ENCODE measurements at places on chromosomes 6 and 20. TPM values are rescaled to one million over a fixed set of nuclear protein-coding genes. Genes with fewer than 3 reads are reported as not detected.

- DNase-seq, result peak; percentile 35
- no peaks in the 10 kb centered on the region for H3K36me3 ChIP-seq
- peak overlapping the region; percentile 56 for H3K4me3 ChIP-seq
- H3K27ac ChIP-seq, result peak overlapping the region; percentile 81
- no peaks in the 10 kb centered on the region for H3K27me3 ChIP-seq
Measured at GRCh38 chr20:49712996-49713752, 504 bp downstream of the B4GALT5 start.

DNA sequence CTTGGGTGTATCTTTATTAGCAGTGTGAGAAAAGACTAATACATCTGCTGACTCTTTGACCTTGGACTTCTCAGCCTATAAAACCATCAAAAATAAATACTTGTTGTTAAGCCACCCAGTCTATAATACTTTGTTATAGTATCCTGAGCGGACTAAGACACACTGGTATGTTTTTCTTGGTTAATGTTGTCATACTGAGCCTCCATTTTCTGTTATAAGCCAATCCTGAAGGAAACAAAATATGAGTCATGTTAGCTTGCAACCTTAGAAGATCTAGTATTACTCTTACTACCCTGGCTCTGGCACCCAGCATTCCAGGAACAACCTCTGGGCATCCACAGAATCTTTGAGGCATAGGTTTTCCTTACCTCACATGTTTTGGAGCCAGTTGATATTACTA lies 307.2 kb downstream of the FRK start:
- DNase-seq, result no peak
- no peaks in the 10 kb centered on the region for H3K36me3 ChIP-seq
- H3K27me3 ChIP-seq, result no peaks in the 10 kb centered on the region

DNA sequence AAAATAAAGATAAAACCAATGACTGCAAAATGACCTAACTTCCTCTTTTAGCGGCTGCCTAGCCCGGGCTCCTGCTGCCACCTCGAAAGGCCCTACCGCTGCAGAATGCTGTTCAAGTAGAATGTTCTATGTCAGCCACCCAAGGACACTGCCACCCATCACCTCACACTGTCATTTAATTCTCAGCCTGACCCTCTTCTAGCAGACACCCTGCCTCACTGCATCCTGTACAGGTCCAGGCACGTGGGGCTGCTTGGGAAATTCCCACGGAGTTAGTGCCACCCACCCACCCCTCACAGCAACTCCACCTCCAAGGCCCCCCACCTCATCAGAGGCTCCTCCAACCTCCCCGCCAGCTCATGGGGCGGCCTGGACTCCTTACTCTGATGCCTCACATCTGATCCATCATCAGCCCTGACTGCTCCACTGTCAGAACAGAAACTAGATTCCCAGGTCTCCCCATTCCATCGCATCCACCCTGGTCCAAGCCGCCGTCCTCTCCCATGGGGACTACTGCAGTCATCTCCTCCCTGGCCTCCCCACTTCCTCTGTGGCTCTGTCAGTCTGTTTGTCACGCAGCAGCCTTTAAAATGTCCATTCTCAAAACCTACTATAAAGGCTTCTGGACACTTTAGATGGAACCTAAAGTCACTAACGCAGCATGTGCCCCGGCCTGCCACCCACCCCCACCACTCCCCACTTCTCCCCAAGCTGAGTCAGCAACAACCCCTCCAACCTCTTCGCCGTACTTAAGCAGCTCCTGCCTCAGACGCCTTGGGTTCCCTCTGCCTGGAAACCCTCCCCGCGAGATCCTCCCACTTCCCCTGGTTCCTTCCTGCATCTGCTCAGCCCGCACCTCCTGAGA lies 17.0 kb downstream of the NFATC2 start:
- H3K27me3 ChIP-seq, result no peaks in the 10 kb centered on the region
- no peaks in the 10 kb centered on the region for H3K36me3 ChIP-seq
- H3K4me1 ChIP-seq, result no peaks in the 10 kb centered on the region
- peak; percentile 29 for DNase-seq
- H3K4me3 ChIP-seq, result no peak overlapping the region

DNA sequence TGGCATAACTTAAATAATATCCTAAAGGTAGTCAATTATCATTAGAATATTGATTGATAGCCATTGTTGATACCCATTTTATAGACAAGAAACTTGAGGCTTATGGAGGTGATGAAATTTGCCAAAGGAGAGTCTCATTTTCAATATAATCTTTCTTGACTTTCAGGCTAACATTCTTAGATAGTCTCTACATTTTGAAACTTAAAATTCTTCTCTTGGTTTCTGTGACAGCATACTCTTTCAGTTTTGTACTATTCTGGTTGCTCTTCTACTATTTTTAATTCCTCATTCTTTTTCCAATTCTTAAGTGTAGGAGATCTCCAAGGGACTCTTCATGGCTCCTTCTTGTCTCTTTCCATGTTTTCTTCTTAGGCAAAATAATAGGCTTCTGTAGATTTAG lies 3.7 kb upstream of the SH3BGRL2 start:
- no peak for DNase-seq
- H3K36me3 ChIP-seq, result no peaks in the 10 kb centered on the region
- H3K27me3 ChIP-seq, result no peaks in the 10 kb centered on the region

GRCh38 chr6:7681449-7681848 lies 44.5 kb upstream of the BMP6 start:
- no peak overlapping the region for H3K4me3 ChIP-seq
- H3K27me3 ChIP-seq, result peaks cover 21% of the 10 kb centered on the region
- no peak overlapping the region for H3K27ac ChIP-seq
- H3K4me1 ChIP-seq, result no peaks in the 10 kb centered on the region
- no peaks in the 10 kb centered on the region for H3K36me3 ChIP-seq

DNA sequence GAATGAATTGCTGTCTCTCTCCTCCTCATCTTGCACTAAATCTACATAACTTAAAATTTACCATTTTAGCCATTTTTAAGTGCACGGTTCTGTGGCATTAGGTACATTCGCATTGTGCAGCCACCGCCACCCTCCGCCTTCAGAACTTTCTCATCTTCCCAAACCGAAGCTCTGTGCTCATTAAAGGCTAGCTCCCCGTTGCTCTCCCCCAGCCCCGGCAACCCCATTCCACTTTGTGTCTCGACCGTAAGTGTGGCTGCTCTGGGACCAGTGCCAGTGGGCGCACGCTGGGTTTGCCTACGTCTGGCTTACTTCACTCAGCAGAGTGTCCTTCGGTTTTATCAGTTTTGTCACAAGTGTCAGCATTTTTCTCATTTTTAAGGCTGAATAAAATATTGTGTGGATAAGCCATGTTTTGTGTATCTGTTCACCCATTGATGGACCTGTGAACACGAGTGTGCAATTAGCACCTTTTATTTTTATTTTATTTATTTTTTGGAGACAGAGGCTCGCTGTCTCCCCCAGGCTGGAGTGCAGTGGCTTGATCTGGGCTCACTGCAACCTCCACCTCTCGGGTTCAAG lies 16.8 kb downstream of the SLC17A9 start:
- no peak overlapping the region for H3K27ac ChIP-seq
- DNase-seq, result no peak
- H3K27me3 ChIP-seq, result peaks cover 15% of the 10 kb centered on the region
- peaks cover 8% of the 10 kb centered on the region for H3K4me1 ChIP-seq
- no peak overlapping the region for H3K4me3 ChIP-seq

- no peak overlapping the region for H3K4me3 ChIP-seq
- H3K36me3 ChIP-seq, result no peaks in the 10 kb centered on the region
- H3K4me1 ChIP-seq, result no peaks in the 10 kb centered on the region
- H3K27ac ChIP-seq, result no peak overlapping the region
Measured at GRCh38 chr6:66961191-66961590, 1254.2 kb upstream of the EYS start.

DNA sequence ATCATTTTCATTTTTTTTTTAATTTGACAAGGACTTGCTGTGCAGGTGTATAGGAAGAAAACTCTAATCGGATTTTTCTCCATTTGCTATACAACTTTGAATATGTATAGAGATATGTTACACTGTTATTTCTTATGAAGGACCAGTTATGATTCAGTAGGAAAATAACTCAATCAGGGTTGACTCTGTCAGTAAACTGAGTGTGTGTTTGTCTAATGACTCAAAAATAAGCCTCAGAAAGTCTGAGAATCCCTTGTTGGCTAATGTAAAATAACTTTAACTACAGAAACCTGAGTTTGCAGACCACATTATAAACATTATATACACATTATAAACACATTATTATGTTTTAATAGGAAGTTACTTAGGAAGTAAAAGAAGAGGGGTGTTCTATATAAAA lies 352.6 kb downstream of the RIMS1 start:
- no peaks in the 10 kb centered on the region for H3K4me1 ChIP-seq
- DNase-seq, result no peak
- no peaks in the 10 kb centered on the region for H3K27me3 ChIP-seq
- no peaks in the 10 kb centered on the region for H3K36me3 ChIP-seq
- no peak overlapping the region for H3K27ac ChIP-seq
- no peak overlapping the region for H3K4me3 ChIP-seq

GRCh38 chr6:96975852-96976251 lies 51.3 kb downstream of the KLHL32 start:
- H3K27me3 ChIP-seq, result no peaks in the 10 kb centered on the region
- DNase-seq, result no peak
- H3K36me3 ChIP-seq, result no peaks in the 10 kb centered on the region
- H3K4me3 ChIP-seq, result no peak overlapping the region
- H3K27ac ChIP-seq, result no peak overlapping the region

GRCh38 chr20:52131048-52131643 lies 60.4 kb downstream of the ZFP64 start:
- no peak for DNase-seq
- no peaks in the 10 kb centered on the region for H3K27me3 ChIP-seq
- no peak overlapping the region for H3K4me3 ChIP-seq
- H3K4me1 ChIP-seq, result no peaks in the 10 kb centered on the region
- H3K36me3 ChIP-seq, result no peaks in the 10 kb centered on the region

DNA sequence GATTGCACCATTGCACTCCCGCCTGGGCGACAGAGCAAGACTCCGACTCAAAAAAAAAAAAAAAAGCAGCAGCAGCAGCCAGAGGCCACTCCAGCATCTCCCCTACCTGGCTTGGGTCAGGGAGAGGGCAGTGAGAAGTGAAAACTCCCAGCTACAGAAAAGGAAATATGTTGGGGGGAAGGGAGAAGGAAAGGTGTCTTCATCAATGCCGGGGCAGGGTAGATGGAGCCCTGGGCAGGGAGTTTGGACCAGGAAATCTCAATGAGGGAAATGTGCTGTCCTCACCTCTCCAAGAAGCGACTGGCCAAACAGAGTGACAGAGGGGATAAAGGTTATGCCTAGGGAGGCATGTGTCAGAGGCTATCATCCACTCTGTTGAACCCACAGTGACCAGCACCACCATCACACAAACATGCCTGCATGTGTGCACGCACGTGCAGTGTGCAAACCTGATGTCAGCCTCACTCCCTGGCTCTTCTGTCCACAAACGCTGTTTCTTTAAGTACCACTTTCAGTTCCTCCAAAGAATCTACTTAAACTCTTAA lies 887 bp upstream of the AIF1 start:
- H3K27me3 ChIP-seq, result no peaks in the 10 kb centered on the region
- DNase-seq, result no peak
- H3K4me3 ChIP-seq, result no peak overlapping the region
- H3K27ac ChIP-seq, result no peak overlapping the region

DNA sequence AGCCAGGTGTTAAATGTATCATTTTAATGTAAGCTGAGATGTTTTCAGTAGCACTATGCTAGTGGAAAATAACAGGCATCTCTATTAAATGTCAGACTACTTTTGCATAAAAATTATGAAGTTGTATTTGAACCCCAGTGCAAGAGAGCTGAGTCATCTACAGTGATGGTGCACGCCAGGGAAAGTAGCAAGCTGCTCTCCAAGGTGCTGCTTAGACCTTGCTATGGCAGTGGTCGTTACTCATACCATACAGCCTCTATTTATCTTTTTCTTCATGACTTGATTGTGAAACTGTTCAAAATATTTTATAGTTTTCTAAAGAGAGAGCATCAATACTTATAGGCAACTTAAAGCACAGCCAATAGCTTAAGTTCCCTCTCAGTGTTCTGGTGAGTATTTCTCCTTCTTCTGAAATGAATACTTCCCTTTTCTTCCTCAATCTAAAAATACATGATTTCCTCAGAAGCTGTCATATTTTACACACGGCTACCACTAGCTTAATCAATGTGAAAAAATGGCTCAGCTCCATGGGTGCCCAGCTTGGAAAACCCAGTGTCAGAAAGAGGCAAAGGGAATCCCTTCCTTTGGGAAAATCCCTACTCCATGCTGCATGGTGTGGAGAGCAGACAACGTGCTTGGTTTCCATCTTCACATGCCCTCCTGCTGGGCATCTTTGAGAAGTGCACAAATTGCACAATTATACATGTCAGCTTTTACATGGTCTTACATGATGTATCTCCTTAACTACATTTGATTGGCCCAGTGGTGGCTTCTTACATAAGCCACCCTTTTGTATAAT lies 105.6 kb downstream of the ELOVL4 start:
- no peak overlapping the region for H3K4me3 ChIP-seq
- no peaks in the 10 kb centered on the region for H3K36me3 ChIP-seq
- no peak for DNase-seq
- H3K27me3 ChIP-seq, result no peaks in the 10 kb centered on the region

- no peaks in the 10 kb centered on the region for H3K4me1 ChIP-seq
- no peaks in the 10 kb centered on the region for H3K36me3 ChIP-seq
- no peak for DNase-seq
- H3K27me3 ChIP-seq, result no peaks in the 10 kb centered on the region
Measured at GRCh38 chr6:64170316-64170715, 534.7 kb downstream of the PHF3 start.

GRCh38 chr6:15864038-15864707 lies 201.3 kb upstream of the DTNBP1 start:
- no peak overlapping the region for H3K27ac ChIP-seq
- DNase-seq, result no peak

GRCh38 chr6:150310539-150310938 lies 58.3 kb upstream of the IYD start:
- no peak overlapping the region for H3K27ac ChIP-seq
- no peaks in the 10 kb centered on the region for H3K4me1 ChIP-seq
- H3K36me3 ChIP-seq, result no peaks in the 10 kb centered on the region
- no peak overlapping the region for H3K4me3 ChIP-seq
- H3K27me3 ChIP-seq, result no peaks in the 10 kb centered on the region

GRCh38 chr6:48985025-48985424 lies 478.0 kb downstream of the MMUT start:
- no peak overlapping the region for H3K27ac ChIP-seq
- DNase-seq, result no peak
- no peak overlapping the region for H3K4me3 ChIP-seq
- no peaks in the 10 kb centered on the region for H3K36me3 ChIP-seq
- H3K4me1 ChIP-seq, result no peaks in the 10 kb centered on the region

GRCh38 chr6:39822846-39823815 lies 31.0 kb downstream of the DAAM2 start:
- peak overlapping the region; percentile 77 for H3K27ac ChIP-seq
- H3K27me3 ChIP-seq, result no peaks in the 10 kb centered on the region

DNA sequence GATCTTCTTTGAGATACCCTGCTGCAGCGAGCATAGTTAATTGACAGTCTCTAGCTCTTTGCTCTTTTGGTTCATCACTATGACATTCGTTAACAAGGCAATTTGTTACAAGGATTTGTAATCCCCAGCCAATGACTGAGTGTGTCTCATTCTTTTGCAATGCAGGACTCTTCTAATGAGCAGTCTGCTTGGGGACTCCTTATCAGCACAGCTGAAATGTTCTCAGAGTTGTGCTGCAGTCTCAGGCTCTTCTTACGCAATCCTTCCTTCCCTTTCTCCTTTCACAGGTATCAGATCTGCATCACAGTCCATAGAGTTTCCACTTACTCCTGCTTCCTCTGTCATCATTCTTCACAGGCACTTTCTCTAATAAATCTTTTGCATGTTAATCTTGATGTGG lies 161.2 kb upstream of the OGFRL1 start:
- no peaks in the 10 kb centered on the region for H3K4me1 ChIP-seq
- H3K36me3 ChIP-seq, result no peaks in the 10 kb centered on the region
- no peak overlapping the region for H3K4me3 ChIP-seq

The SPINT3 gene
- not detected for polyA plus RNA-seq

The C6orf141 gene
- 2.9 TPM for polyA plus RNA-seq

The TREML1 gene
- polyA plus RNA-seq, result 4.7 TPM

The RNF146 gene
- polyA plus RNA-seq, result 36.4 TPM

The BANF2 gene
- not detected for polyA plus RNA-seq

The CARMIL1 gene
- 13.3 TPM for polyA plus RNA-seq

The SERPINB6 gene
- polyA plus RNA-seq, result 229 TPM

All from adrenal gland (tissue), 19 donors.